ENCODE measurements at places on chromosomes 13 and 19.

- no peak for DNase-seq
Measured at GRCh38 chr13:59016250-59016649, 1147.5 kb downstream of the DIAPH3 start.

- DNase-seq, result no peak
Measured at GRCh38 chr13:112134391-112135075, 67.6 kb downstream of the SOX1 start.

GRCh38 chr13:50948601-50949000 is 39.0 kb downstream of the RNASEH2B start:
- DNase-seq, result no peak

GRCh38 chr19:44939668-44940067 is 2.4 kb upstream of the APOC4 start:
- no peak for DNase-seq

GRCh38 chr13:51093574-51093973 is 17.5 kb downstream of the C13orf42 start:
- DNase-seq, result no peak

DNA sequence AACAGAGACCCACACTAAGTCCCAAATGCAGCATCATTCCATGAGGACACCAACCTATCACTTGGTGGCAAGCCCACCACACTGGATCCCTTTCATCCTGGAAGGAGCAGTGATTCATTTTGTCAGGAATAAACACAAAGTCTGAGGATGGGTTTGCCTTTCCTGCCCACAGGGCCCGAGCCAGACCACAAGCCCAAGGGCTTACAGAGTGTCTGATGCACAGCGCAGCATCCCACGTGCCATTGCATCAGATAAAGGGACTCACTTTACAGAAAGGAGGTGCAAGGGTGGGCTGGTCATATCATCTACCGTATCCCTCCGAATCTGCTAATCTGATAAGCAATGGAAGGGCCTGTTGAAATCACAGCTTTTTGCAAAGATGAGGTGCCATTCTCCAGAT is 12.2 kb upstream of the KCTD15 start:
- no peak for DNase-seq

Data from NCI-H774 (cell line).